ENCODE measurements at places on chromosomes 7 and 10.

DNA sequence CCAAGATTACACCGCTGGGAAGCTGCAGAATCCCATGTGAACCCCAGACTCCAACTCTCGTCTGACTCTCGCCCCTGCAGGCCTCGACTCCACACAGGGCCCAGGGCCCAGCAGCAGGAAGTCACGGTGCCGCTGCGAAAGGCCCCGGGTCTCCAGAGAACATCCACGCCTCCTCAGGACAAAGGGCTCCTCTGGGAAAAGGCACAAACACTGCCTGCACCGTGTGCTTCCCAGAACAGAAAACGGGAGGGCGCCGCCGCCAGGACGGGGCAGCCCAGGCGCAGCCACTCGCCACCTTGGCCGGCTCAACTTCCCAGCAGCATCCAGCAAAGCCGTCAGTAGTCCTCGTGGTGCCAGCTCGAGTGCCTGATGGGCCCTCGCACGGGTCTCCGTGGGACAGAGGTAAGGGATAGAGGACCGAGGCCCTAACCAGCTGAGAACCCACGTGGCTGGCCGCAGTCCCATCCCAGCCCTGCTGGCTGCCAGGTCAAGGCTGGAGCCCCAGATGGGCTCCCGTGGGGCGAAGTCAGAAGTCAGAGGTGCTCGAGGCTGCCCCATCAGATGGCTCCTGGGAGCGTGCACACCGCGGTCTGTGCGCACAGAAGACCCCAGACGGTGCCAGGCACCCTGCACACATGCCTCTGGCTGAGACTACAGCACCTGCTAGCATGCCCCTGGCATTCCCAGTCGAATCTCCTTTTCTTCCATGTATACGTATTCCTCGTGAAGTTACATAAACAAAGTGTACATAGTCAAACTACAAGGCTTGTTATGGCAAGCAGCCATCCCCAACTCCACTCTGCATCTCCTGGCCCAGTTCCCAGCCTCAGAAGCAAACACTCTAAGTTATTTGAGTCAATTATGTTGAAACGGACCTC lies 60.2 kb downstream of the MAD1L1 start:
- peak; percentile 87 for DNase-seq

GRCh38 chr7:151992375-151992774 lies 33.1 kb upstream of the GALNT11 start:
- no peak for DNase-seq

DNA sequence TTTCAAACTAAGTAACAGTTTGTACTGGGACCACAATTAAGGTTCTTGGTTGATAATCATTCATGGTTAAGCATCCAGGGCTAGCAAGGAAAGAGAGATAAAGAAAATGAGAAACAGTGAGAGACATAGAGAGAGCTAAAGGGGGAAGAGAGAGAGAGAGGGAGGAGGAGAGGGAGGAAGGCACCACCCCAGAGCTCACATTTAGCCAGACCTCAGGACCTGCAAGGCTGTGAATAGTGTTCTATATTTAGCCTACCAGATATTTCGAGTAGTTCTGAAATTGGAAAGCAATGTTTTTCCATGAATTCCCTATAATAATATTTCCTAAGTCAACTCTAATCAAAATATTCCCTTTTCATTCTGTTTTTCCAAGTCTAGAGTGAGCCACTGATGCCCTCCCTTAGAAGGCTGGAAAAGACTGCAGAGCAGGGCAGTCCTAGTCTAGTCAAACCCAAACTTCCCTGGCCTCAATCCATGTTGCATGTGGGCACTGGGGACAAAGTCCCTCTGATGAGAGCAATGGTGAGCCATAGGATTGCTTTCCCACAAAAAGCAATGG lies 119.4 kb upstream of the INHBA start:
- DNase-seq = no peak

DNA sequence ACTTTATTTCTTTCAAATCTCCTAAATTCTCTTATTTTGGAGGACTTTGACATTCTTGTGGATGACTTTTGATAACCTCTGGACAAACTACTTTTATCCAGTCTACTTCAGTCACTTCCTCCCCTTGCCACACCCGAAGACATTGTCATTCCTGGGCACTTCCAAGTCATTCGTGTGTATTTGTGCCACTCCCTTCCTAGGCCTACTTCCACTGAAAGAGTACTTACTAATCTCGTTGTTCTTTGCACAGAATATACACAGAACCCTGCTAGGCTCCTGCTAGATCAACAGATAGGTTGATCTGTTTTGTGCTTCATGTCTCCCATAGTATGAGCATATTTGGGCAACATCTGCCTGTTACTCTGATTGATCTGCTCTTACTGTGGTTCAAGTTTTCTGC lies 355.4 kb downstream of the HGF start:
- no peak for DNase-seq

- no peak for DNase-seq
These were observed 18.7 kb downstream of the OR9A2 start for GRCh38 chr7:143008007-143008901.

DNA sequence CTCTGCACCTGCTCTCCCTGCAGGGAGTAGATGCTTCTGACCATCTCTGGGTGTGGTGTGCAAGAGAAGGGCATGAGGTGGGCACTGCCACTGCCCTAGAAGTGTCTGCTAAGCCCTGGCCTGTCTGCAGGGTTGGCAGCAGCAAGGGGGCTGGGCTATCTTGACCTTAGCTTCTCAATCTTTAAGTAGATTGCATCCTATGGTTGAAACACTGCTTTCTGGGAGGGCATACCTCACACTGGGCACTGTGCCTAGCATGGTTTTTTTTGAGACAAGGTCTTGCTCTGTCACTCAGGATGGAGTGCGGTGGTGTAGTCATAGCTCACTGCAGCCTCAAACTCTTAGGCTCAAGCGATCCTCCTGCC lies 54.9 kb downstream of the CLIP2 start:
- DNase-seq = no peak

DNA sequence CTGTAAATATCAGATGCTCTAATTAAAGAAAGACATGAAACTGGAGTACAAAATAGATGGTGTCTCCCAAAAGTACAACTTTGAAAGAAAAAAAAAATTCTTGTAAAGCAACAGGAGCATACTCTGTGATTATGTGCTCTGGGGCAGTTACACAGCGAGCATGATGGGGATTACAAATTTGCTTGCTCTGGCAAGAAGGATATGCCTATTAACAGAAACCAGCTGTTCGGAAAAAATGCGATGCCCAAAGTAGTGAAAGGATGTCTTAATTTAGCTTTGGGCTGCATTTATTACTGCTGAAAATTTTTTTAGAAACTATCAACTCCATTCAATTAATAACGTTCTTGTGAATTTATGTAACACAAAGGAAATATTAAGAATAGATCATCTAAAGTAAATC lies 256.9 kb upstream of the TPK1 start:
- no peak for DNase-seq

DNA sequence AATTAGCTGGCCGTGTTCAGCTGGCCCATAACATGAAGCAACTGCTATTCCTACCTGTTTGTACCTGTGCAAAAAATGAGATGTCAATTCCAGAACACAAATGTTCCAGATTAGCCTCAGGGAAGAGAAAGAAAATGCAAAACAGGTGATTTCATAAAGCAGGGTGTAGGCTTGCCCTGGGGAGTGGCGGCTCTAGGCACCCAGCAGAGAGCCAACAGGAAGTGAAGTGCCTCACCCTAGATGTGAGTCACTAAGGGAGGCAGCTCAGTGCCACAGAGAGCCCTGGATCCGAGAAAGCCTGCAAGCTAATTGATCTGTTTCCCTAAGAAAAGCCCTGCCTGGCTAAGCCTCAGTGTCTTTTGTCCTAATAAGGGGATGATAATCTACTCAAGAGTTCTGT lies 240.0 kb downstream of the ARHGAP21 start:
- no peak for DNase-seq

DNA sequence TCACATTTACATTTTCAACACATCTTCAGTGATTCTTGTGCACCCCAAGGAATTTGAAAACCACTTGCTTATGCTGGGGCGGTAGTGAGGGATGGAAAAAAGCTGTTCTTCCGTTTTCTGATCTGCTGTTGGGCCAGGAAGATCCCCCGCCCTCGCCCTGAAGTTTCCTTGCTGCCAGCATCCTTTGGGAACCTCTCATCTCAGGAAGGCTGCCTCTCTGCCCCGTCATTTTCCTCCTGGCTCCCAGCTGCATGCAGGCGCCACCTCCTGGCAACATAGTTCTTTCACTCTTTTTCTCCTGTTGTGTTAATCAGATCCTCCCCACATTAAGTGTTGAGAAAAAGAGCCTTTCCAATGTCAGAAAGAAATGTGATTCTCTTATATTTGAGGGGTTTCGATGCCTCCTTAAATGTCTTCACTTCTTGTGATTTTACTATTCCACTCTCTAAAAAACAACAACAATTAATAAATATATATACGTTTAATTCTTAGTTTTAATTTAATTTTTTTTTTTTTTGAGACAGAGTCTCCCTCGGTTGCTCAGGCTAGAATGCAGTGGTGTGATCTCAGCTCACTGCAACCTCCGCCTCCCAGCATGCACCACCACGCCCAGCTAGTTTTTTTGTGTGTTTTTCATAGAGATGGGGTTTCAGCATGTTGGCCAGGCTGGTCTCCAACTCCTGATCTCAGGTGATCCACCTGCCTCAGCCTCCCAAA lies 122.9 kb downstream of the RALA start:
- peak; percentile 27 for DNase-seq

- no peak for DNase-seq
These were observed 18.9 kb downstream of the IFT22 start for GRCh38 chr7:101302641-101303101.

- no peak for DNase-seq
These were observed 81.6 kb upstream of the SAMD8 start for GRCh38 chr10:75029857-75030256.

DNA sequence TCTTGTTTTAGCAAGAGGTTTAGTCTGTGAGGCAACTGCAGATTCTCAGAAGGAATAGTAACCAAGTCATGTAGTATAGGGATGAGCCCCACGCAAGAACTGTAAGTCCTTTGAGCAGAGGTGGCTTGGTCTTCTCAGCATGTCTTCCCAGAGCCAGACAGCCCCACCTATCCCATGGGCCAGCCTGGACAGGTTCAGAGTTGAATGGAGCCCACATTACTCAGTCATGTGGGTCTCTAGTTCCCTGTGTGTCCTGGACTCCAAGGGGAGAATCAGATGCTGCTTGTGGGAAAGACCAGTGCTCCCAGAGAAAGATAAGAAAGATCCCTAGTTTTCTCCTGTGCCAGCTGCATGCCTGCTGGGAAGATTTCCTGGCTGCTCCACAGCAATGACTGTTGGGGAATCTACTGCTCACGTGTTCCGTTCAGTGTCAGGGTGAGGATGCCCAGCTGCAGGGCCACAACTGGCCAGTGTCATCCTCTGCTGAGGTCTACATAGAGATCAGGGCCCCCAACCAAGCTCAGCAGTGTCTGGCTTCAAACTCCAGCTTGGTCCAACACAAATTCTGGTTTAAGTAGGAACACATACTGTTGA lies 66.9 kb upstream of the UNC5B start:
- no peak for DNase-seq

- no peak for DNase-seq
These were observed 285.6 kb upstream of the DKK1 start for GRCh38 chr10:52028523-52028858.

DNA sequence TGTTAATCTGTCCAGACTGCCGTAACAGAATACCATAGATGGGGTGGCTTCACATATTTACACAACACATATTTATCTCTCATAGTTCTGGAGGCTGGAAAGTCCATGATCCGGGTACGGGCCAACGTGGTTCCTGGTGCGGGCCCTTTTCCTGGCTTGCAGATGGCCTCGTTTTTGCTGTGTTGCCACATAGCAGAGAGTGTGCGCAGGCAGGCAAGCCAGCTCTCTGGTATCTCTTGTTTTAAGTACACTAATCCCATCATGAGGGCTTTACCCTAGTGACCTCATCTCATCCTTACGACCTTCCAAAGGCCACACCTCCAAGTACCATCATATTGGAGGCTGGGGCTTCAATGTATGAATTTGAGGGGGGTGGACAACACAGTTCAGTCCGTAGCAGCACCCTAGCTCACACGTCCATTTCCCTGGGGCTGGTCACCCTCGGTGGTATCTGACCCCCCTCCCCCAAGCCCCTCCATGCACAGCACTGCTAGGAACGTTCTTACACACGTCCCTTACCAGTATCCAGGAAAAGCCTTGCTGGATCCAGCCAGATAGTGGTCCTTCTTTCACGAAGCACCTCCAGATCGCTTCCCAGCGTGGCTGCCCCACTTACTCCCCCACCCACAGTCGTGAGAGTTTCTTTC lies 21.5 kb downstream of the CUX1 start:
- no peak for DNase-seq

GRCh38 chr10:60914690-60915141 lies 29.3 kb downstream of the RHOBTB1 start:
- no peak for DNase-seq

GRCh38 chr10:4450981-4451908 lies 374.8 kb upstream of the AKR1E2 start:
- DNase-seq = no peak

GRCh38 chr7:46424934-46425333 lies 503.9 kb upstream of the IGFBP3 start:
- DNase-seq = no peak

- DNase-seq = no peak
These were observed 101.9 kb upstream of the TNRC18 start for GRCh38 chr7:5525271-5526099.

- no peak for DNase-seq
These were observed 535 bp upstream of the EPC1 start for GRCh38 chr10:32347363-32348022.

DNA sequence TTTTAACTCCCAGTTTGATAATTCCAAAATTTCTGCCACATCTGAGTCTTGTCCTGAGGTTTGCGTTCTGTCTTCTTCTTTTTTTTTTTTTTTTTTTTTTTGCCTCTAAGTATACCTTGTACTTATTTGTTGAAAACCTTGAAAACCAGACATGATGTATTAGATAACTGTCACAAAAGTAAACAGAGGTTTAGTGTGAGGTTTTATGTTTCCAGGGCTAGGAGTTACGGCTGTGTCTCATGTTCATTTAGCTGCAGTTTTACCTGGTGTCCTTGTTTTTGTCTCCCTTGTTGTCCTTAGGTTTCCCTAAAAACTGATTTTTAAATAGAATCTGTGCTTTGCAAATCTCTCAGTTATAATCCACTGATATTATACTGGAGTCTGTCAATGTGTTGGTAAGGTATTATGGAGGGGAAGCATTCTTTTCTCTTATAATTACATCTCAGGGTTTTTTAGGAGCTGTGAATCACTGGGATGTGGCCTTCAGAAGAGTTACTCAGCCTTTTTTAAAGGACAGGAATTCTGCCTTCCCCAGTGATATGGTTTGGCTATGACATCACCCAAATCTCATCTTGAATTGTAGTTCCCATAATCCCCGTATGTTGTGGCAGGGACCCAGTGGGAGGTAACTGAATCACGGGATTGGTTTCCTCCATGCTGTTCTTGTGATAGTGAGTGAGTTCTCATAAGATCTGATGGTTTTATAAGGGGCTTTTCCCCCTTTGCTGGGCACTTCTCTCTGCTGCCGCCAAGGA lies 95.0 kb downstream of the CDCA7L start:
- DNase-seq = no peak

GRCh38 chr10:132392184-132392800 lies 4.7 kb upstream of the PWWP2B start:
- no peak for DNase-seq

GRCh38 chr10:97426776-97427570 lies 982 bp downstream of the PGAM1 start:
- peak; percentile 5 for DNase-seq

- no peak for DNase-seq
These were observed 42.4 kb downstream of the SORBS1 start for GRCh38 chr10:95518455-95519452.

Measured in DMS79 (cell line).